HFFc6 (cell line): ENCODE measurements at places on chromosomes 12 and 14. TPM values are rescaled to one million over a fixed set of nuclear protein-coding genes. Genes with fewer than 3 reads are reported as not detected.
A peak's percentile ranks its signal among the peaks of the same experiment; 100 is the strongest.

RABGGTA gene
- 29.1 to 35.8 TPM (median 29.1 TPM) in 3 replicates for total RNA-seq

ASIC1 gene
- 1.5 to 1.8 TPM (median 1.6 TPM) in 3 replicates for total RNA-seq

DNA sequence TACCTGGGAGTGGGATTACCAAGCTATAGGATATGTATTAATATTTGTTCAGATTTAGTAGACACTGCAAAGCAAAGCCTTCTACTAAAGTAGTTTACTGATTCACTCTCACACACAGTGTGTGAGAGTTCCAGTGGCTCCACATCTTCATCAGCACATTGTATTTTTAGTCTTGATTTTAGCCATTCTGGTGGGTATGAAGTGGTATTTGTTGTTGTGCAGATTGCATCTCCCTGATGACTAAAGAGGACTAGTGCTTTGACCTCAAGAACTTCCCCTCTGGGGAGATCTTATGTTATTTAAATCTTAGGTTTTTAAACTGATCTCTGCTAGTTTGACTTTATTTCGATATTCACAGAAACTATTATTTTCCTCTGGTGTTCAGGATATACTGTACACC lies 479.7 kb upstream of the RGS6 start:
- no peak for DNase-seq

DNA sequence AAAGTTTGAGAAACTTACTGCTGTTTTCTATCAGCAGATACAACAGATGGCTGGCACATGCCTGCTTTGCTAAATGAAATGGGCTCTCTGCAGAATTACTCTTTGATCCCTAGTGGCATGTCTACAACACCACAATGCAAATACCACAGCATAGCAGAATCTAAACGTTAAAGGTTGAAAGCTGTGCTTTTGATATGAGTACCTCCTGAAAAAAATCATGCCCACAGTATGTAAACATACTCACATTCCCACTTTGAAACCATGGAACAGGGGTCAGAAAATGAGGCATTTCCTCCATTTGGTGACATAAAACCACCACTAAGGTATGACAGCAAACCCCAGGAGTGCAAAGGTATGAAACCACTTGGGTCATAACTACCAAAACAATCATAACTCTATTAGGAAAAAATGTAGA lies 7.5 kb downstream of the WIF1 start:
- no peak for DNase-seq

GRCh38 chr12:70398002-70398401 lies 31.9 kb downstream of the KCNMB4 start:
- no peak for DNase-seq

DNA sequence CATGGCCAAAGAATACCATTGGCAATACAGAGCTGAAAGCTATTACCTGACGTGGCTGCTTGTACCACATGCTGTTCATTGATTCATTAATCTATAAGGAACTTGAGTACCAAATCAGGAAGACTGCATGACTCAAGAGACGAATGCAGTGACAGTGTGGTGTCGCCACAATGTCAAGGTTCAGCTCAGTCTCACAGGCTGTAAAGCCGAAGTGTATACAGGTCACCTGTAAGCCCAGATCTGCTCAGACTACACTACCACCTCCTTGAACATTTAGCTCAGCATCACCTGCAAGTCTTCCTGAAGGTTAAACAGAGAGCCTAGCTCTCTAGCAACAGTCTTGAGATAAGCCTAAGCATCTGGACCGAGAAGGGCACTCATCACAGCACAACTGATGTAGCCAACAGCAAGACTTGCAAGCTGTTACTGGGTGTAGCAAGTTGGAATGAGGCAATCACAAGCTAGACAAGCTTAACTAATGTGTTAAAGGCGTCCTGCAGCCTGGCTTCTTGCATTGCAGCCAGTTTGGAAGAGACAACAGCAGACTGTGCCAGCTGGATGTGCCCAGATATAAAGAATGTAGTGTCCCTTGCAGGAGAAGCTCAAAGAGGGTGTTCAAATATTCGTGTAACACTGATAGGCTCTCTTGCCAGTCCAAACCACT lies 21.0 kb downstream of the TMTC1 start:
- no peak for DNase-seq

GRCh38 chr14:75578102-75578785 lies at the start of gene FLVCR2:
FLVCR2 (plus strand) TSS chr14:75578620; CDS start chr14:75578973, 353 bp downstream.
- DNase-seq, result peak; percentile 41

GRCh38 chr14:59294662-59294992 lies 106.2 kb downstream of the DAAM1 start:
- no peak for DNase-seq

GRCh38 chr12:32981139-32981538 lies 84.6 kb upstream of the PKP2 start:
- no peak for DNase-seq

DNA sequence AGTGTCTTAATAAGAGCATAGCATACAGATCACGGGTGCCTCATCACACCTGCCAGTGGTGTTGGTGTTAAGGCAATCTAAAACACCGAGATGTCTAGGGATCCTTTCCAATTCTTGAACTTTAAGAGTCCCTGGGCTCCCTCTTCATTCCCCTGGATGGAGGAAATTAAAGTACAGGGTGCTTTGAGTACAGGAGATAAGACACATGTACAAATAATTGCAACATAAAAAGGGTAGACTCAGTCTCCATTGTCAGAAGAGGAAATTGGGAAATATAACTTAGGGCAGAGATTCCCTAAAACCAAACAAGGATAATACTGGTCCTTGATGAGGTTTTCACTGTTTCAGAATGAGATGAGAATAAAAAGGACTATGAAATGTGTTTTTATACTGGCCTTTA lies 34.9 kb downstream of the SCFD1 start:
- DNase-seq, result no peak

DNA sequence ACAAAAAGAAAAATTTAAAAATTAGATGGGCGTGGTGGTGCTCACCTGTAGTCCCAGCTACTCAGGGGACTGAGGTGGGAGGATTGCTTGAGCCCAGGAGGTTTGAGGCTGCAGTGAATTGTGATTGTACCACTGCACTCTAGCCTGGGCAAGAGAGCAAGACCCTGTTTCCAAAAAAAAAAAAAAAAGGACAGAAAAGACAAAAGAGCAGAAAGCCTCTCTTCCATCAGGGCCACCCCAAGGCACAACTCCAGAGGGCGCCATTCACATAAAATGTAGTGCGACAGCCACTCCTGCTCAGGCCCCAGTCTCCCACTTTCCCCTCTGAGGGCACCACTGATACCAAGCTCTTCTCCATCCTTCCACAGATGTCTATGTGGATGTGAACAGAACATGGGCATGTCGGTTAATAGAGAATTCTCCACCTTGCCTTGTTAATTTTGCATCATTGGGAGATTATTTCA lies 41.8 kb downstream of the DGLUCY start:
- no peak for DNase-seq

DNA sequence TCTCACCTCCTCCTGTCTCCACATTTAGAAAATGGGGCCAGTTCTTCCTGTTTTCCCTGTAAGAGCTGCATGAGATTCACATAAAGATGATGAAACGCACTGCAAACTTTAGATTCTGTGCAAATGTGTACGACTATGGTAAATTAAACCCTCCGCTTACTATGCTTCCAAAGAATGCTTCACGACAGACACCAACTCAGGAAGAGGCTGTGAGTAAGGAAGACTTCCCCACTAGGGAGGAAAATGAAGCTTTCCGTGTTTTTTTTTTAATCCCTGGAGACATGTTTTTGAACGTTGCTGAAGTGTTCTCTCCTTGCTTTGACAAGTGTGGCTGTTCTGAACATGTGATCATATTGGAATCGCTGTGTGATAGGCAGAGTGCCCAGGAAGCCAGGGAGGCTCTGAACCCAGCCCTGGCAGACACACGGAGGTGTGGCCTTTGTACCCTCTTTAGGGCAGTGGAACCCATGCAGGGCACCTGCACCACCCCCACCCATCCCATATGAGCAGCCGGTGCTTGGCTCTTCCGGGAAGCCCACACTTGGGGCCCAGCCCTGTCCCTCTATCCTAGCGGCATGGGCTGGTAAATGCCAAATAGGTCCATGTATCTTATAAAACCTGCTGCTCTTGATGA lies 7.5 kb upstream of the SYNE3 start:
- peak; percentile 79 for DNase-seq

- no peak for DNase-seq
Measured at GRCh38 chr14:79680087-79680486, 531.2 kb downstream of the DIO2 start.

DNA sequence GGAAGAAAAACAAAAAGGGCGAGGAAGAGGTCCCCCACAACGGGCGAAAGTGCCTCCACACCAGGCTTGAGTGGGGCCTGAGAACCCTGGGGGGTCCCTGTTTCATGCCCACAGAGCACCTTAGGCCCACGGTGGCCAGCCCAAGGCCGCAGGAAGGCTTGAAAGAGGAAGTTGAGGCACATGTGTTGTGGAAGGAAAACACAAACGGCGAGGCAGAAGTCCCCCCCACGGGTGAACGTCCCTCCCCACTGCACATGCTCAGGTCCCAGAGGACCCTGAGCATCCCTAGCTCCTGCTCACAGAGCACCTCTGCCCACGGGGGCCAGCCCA lies 371.5 kb downstream of the ALG10 start:
- DNase-seq, result no peak

DNA sequence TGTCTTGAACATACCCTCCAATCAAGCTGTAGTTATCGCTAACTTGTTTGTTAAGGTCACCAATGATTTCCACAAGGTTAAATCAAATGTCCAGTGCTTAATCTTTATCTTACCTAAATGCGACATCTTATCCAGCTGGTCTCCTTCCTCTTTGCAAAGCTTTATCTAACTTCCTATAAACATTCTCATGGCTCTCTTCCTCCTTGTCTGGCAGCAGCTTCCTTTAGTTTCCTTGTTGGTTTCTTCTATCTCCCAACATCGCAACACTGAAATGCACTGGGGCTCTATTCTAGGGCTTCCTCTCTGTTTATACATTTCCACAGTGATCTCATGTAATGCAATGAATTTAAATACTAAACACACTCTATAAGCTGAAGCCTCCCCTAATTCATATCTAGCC lies 28.7 kb downstream of the UBE2N start:
- DNase-seq, result no peak

GRCh38 chr12:85874031-85874461 lies at the start of gene NTS:
NTS (plus strand) TSS chr12:85874295; CDS start chr12:85874404, 109 bp downstream.
- no peak for DNase-seq

- no peak for DNase-seq
Measured at GRCh38 chr14:101834800-101835547, 73.5 kb downstream of the PPP2R5C start.

GRCh38 chr12:105272152-105272551 lies 36.2 kb upstream of the APPL2 start:
- DNase-seq, result no peak

DNA sequence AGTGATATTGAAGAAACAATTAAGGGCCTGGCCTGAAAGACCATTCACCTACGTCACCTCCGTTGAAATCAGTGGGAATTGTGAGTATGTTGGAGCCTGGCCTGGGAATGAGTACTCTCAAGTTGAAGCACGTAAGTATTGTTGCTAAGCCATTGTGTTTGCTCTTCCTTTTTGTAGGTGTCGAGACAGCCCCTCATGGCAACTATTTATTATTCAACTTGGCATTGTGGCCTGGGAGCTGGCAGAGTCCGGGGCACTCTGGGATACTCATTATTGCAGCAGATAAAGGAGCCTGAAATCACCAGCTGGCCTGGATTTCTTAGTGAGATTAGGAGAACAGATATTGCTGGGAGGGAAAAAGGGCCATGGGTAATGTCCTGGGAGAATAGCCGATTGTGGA lies 147.4 kb downstream of the C12orf75 start:
- DNase-seq, result no peak

DNA sequence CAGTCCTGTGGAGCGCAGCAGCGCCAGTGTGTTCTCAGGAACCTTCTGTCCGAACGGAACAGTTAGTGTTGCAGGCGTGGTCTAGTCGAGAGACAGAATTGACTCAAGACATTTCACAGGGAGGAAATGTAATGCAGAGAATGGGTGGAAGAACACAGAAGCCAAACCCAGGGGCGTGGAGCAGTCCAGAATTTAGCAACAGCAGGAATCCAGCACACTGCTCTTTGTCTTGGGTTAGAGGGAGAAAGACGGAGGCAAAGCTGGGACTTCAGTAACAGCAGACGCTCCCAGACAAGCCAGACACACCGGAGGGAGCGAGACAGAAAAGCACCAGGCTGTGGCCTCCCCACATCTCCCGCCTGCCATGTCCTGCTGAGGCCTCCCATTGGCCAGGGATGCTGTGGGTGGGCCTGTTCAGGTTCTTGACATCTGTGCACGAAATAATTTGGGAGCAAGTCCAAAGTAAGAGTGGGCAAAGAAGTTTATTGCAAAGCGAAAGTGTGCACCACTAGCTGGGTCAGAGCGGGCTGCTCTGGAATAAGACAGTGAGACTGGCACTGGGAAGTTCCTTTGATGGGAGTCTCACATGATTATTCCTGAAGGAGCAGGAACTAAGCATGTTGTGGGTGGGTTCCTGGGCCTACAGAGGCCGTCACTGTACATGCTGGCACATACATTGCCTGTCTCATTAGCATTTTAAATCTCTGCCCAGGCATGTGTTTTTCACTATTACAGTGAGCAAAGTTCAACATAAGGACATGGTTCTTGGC lies 339.3 kb upstream of the SFSWAP start:
- DNase-seq, result no peak

DNA sequence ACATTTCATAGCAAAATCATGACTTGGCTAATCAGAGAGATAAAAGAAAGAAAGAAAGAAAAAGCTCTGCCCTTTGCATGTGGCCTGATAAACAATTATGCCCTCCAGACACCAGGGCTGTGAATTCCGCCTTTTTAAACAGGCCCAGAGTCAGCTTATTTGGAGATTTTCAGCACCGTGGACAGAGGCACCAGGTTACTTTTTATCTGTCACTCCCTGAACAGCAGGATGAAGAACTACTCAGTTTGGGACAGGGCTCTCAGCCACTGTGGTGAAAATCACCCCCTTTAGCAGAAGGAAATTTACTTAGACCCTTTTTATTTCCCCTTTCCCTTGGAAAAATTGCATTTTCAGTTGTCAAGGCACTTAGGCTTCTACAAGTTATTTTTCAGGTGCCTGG lies 359.9 kb downstream of the NRXN3 start:
- DNase-seq, result no peak

DNA sequence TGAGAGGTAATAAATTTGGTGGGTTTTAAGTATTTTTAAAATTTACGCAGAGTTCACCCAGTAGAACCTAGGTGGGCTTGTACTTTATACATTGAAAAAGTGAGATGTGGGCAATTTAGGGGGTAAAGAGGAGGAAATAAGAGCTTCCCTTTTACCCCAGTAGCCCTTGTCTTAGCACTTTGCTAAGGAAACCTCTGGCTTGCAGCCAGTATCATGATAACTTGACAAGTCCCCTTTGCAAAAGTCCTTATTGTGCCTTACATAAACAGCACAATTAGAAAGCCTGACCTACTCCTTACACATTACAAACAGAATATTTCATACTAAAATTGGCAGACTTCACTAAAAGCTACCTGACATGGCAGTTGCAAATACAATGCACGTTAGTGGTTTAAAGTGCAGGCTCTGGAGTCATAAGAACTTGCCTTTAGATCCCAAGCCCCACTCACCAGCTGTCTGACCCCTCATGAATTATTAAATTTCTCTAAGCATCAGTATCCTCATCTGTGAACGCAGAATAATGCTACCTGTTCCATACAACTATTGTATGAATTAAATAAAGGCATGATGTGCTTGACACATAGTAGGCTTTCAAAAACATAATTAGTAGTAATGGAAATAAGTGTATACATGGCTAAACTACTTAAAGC lies 53.2 kb upstream of the NELL2 start:
- DNase-seq, result no peak

GRCh38 chr12:121036810-121037326 lies 2.2 kb downstream of the OASL start:
- peak; percentile 75 for DNase-seq

- DNase-seq, result peak; percentile 57
Measured at GRCh38 chr12:113961921-113962710, 4.0 kb downstream of the RBM19 start.
